ENCODE measurements at places on chromosomes 7 and 10. TPM values are rescaled to one million over a fixed set of nuclear protein-coding genes. Genes with fewer than 3 reads are reported as not detected.

GRCh38 chr10:76882796-76883195, 754.8 kb downstream of the KCNMA1 start:
- no peaks in the 10 kb centered on the region for H3K36me3 ChIP-seq
- H3K4me1 ChIP-seq, result no peaks in the 10 kb centered on the region
- no peak overlapping the region for H3K27ac ChIP-seq
- H3K4me3 ChIP-seq, result no peak overlapping the region
- H3K27me3 ChIP-seq, result no peaks in the 10 kb centered on the region

DNA sequence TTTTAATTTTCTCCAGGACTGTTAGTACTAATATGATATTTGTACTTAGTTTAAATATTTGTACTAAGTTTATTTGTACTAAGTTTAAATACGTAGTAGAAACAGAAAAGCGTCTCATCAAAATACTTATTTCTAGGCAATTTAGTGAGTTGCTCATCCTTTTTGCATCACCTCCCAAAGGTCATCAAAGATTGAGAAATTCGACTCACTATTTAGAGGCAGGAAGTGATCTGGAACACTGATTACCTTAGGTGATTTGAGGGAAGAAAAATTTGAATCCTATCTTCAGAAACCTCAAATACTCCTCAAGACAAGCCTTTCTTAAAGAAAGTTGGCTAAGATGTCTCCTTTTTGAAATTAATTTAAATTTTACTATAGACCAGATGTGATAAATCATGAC, 14.5 kb downstream of the WNT16 start:
- H3K36me3 ChIP-seq, result no peaks in the 10 kb centered on the region
- H3K4me1 ChIP-seq, result no peaks in the 10 kb centered on the region
- no peak overlapping the region for H3K27ac ChIP-seq
- H3K4me3 ChIP-seq, result no peak overlapping the region

Gene C10orf95
- not detected for total RNA-seq

DNA sequence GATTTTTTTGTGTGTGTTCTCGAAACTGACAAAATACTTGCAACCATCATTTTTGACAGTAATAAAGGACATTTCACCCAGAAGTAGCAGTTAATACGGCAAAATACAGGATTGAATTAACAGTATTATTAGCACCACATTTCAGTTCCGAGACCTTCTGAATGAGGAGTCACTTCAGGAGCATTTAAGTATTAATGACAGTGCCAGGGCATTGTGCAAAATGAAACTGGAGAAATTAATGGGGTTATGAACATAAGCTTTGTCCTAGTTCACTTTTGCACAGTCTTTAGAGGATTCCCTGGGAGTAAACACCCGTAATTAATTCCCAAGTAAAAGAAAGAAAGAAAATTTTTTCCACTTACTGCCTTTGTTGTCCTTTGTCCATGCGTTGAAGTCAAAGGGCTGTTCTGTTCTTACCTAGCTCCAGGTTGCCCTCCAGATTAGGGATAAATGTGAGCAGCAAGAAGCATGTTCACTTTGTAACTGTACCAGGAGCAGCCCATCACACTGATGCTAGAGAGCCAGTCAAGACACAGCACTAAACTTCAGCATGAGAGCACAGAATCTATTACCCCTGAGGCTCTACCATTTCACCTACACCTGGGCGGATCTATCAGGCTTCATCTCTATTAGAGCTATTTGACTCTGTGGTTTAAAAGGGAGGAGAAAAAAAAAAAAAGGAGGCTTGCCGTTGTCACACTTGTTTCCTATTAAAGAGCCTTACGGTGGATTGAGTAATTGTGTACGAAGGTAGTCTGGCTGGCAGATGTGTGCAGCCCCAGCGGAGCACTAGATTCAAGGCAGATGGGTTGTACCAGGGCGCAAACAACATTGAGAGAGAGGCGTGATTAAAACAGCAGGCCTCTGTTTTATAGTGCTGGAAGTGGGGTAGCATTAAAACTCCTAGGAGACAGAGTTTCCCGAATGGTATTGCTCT, 297.8 kb upstream of the SEMA3A start:
- no peak overlapping the region for H3K27ac ChIP-seq
- DNase-seq, result no peak
- H3K4me1 ChIP-seq, result no peaks in the 10 kb centered on the region
- H3K36me3 ChIP-seq, result no peaks in the 10 kb centered on the region

GRCh38 chr10:118308664-118309063, 33.5 kb downstream of the FAM204A start:
- no peaks in the 10 kb centered on the region for H3K4me1 ChIP-seq
- DNase-seq, result no peak
- no peaks in the 10 kb centered on the region for H3K36me3 ChIP-seq
- no peak overlapping the region for H3K4me3 ChIP-seq

Gene PLEKHS1
- total RNA-seq, result not detected

Gene CCZ1
- 54.2 TPM for total RNA-seq

DNA sequence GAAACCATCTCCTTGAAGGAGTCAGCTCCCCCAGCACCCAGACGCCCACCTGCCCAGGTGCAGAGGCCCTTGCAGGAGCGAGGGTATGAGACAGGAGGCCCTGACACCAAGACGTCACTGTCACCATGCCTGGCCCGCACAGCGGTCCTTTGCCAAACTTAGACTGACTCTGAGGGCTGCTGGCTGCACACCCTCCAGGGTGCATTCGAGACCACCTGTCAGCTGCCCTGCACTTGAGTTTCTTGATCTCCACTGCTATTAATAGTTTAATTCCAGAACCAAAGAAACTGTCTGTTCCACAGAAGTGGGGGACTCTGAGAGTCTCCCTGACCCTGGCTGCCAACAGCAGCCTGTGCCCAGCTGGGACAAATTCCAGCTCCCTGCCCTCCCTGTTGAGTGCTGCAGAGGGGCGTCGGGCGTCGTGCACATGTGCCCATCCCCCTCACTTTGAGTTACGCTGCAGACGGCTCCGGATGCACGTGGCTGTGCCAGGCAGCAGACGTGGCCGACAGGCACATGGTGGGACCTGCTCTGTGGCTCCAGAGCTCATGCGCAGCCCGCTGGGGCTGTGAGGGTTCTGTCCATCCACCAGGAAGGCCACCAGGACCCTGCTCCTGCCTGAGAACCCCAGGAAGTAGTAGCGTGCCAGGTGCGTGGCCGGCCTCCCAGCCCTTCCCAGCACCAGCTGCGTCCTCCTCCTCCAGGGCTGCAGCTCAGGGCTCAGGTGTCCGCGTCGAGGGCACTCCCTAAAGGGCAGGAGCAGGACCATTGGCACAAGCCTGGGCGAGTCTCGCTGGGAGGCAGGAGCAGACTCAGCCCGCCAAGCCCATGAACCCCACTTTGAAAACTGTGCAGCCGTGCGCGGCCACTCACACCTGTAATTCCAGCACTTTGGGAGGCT, 24.8 kb downstream of the ELFN1 start:
- H3K27me3 ChIP-seq, result peaks cover 10% of the 10 kb centered on the region
- no peak overlapping the region for H3K27ac ChIP-seq
- no peaks in the 10 kb centered on the region for H3K36me3 ChIP-seq
- peak; percentile 38 for DNase-seq

DNA sequence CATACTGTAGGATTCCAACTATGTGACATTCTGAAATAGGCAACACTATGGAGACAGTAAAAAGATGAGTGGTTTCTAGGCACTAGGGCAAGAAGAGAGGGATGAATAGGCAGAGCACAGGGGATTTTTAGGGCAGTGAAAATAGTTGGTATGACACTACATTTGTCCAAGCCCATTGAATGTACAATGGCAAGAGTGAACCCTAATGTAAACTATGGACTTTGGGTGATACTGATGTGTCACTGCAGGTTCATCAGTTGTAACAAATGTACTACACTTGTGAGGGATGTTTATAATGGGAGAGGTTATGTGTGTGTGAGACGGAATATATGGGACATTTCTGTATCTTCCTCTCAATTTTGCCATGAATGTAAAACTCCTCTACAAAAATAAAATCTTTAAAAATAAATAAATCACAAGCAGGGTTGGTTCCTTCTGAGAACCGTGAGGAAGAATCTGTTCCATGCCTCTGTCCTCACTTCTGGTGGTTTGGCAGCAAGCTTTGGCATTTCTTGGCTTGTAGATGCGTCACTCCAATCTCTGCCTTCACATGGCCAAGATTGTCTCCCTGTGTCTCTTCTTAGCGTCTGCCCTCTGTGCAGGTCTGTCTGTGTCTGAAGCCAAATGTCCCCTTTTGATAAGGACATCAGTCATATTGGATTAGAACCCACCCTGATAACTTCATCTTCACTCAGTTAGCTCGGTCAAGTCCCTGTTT, 83.1 kb upstream of the AGBL3 start:
- H3K27me3 ChIP-seq, result no peaks in the 10 kb centered on the region
- peak overlapping the region; percentile 39 for H3K27ac ChIP-seq
- H3K36me3 ChIP-seq, result no peaks in the 10 kb centered on the region
- peak; percentile 62 for DNase-seq
- no peak overlapping the region for H3K4me3 ChIP-seq

Gene RELN
- total RNA-seq, result 4.5 TPM

Gene GPR37
- total RNA-seq, result 0.98 TPM

DNA sequence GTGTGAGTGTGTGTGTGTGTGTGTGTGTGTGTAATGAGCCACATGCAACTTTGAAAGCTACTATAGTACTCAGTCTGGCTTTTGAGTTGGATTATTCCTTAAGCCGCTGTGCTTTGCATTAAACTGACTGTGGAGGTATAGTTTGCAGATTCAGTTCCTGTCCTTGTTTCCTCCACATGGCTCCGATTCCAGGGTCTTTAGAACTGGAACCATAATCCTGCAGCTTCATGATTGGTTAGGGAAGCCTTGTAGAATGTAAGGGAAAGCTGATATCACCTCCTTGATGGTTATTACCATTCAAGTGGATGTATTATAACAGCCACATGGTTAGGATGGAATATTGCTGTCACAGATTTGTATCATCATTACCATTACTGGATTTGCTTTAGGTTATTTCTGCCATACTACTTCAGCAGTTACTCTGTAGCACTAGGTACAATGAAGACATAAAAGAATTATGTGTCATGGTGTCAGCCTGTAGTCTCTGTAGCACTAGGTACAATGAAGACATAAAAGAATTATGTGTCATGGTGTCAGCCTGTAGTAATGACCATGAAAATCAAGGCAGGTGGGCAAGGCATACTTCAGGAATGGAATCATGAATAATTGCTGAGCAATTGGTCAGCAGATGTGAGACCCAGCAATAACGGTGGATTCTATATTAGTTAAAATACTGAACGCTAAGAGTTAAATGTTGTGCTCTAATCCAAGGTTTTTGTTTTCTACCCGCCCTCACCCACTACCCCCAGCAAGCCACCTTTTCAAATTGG, 275.1 kb upstream of the FZD1 start:
- H3K27me3 ChIP-seq, result no peaks in the 10 kb centered on the region
- peaks cover 3% of the 10 kb centered on the region for H3K36me3 ChIP-seq
- no peak overlapping the region for H3K27ac ChIP-seq
- no peak for DNase-seq
- no peak overlapping the region for H3K4me3 ChIP-seq

Gene C10orf62
- 0.33 TPM for total RNA-seq

Gene STYXL1
- 27.5 TPM for total RNA-seq

GRCh38 chr10:88063861-88064557, 200.6 kb downstream of the PTEN start:
- H3K27ac ChIP-seq, result peak overlapping the region; percentile 79
- peaks cover 4% of the 10 kb centered on the region for H3K4me1 ChIP-seq
- no peaks in the 10 kb centered on the region for H3K27me3 ChIP-seq
- DNase-seq, result no peak

Measured in breast epithelium (tissue), 4 donors.